ENCODE measurements at places on chromosomes 7 and 10. TPM values are rescaled to one million over a fixed set of nuclear protein-coding genes. Genes with fewer than 3 reads are reported as not detected.
A peak's percentile ranks its signal among the peaks of the same experiment; 100 is the strongest.

GRCh38 chr7:123460616-123461015, 73.8 kb downstream of the IQUB start:
- DNase-seq, result no peak

- DNase-seq, result no peak
Measured at GRCh38 chr10:98302741-98303365, 34.9 kb upstream of the LOXL4 start.

GRCh38 chr10:74927701-74928100, 101.3 kb downstream of the KAT6B start:
- DNase-seq, result no peak

DNA sequence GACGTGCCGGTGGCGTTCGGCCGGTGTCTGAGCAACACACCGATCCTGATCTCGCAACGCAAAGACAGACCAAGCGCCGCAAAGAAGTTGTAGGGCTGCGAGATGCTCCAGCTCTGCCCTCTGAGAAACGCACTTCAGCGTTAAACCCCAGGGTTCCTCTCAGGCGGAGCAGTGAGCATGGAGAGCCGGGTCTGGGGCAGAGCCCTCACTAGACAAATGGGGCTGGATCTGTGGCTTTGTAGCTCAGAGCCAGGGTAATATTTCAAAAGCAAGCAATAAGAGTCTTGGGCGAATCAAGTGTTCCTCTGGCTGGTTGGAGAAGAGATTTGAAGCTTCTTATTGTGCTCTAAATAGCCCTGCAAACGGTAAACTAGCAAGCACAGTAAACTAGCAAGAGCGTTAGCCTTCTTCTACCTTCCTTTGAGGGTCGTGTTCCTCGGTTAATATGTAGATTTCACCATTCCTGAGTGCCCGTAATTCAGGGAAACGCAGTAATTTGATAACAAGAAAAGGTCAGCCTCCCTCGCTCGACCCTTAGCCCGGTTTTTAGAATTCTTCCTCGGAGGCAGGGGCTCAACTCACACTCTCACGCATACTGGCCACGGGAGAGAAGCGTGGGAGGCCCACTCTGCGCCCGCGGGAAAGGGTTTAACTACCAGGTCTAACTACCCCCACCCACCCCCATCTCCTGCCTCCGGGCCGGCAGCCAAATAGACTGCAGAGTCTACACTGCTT, 6.7 kb downstream of the SKAP2 start:
- DNase-seq, result peak; percentile 69

- no peak for DNase-seq
Measured at GRCh38 chr7:66142334-66142733, 27.7 kb downstream of the CRCP start.

DNA sequence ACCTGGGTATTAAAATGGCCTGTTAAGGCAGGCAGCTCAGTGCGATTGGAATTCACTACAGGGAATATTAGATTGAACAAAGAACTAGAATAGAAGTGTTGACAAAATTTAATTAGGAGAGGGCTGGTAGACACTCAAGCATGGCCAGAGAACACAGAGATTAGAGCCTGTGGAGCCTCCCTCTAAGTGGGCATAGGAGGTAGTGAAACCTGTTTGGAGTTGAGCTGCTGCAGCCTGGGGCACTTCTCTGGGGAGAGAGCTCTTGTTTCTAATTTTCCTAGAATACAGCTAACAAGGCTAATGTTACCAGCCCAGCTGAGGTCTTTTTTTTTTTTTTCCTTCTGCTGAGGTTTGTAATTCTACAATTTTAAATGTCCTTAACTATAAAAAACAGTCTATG, 46.4 kb downstream of the TMEM168 start:
- DNase-seq, result no peak

- no peak for DNase-seq
Measured at GRCh38 chr10:24969841-24970281, 17.5 kb upstream of the PRTFDC1 start.

- no peak for DNase-seq
Measured at GRCh38 chr7:130425796-130426195, 15.0 kb downstream of the CEP41 start.

DNA sequence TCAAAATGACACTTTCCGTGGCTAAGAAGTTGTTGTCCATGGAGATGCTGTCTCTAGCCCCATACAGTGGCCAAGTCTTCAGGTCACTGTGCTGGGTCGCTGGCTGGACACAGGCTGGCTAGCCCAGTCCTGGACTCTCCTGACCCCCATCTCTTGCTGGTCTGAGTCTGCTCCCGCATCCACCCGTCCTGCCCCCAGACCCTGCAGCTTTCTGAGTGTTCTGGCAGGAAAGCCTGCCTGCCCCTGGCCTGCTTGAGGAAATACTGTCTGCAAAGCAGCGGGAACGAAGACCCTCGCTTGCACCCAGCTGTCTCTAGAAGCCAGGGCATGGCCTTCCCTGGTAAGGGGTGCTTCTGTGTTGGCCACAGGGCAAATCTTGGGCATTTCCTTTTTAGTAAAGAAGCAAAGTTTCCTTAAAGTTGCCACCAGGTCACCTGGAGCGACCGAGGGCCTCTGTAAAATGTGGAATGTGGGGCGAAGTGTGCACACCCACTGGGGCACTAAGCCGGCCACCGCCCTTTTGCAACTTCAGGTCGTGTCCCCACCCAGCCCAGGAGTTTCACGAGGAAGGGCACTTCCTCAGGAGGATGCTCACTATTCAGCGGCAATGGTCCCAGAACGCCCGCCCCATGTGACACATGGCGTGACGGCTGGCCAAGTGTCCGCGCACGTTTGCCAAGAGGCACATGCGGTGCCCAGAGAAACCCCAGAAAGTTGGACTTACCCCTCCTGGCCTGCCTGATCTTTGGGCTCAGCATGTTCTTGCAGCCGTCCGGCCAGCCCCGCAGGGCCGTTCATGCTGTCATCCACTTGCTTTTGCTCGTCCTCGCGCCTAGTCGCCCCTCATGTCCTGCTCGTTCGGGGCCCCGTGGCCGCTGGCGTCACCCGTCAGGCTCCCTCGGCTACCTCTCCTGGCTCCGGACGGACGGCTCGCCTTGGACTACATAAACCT, 558 bp downstream of the ARHGAP22 start:
- no peak for DNase-seq

GRCh38 chr10:101770331-101771215, 5.3 kb downstream of the FGF8 start:
- DNase-seq, result no peak

The SPDYE18 gene
- total RNA-seq, result 0.60 TPM

- no peak for DNase-seq
Measured at GRCh38 chr7:106356-106755, 86.0 kb upstream of the FAM20C start.

GRCh38 chr7:151047976-151048815, at the start of gene ASIC3:
Gene ASIC3 (plus strand): TSS chr7:151048531. CDS start chr7:151048886, 355 bp downstream.
- DNase-seq, result no peak

The FAM25G gene
- 4.3 TPM for total RNA-seq

The TCTN3 gene
- 31.6 TPM for total RNA-seq

The C10orf143 gene
- total RNA-seq, result 10.4 TPM

- no peak for DNase-seq
Measured at GRCh38 chr10:49294731-49295130, 4.2 kb upstream of the C10orf71 start.

DNA sequence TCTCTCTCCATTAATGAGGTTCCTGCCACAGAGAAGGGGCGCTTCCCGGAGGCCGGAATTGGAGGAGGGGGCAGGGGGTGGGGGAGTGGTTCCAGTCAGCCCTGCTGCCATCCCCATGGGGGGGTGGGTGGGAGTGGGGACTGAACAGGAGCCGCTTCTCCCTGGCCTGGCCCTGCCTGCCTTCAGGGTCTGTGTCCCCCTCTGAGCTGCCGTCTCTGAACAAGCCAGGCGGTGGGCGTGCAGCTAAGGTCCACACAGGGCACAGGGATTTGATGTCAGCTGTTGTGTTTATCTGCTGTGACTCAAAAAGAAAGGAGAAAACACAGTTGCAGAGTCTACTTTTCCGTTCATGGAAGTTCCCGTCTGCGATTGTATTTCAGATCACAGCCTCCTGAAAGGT, 141.5 kb upstream of the PCBD1 start:
- no peak for DNase-seq

The TNPO3 gene
- total RNA-seq, result 43.6 TPM

The GPR85 gene
- 0.57 TPM for total RNA-seq

DNA sequence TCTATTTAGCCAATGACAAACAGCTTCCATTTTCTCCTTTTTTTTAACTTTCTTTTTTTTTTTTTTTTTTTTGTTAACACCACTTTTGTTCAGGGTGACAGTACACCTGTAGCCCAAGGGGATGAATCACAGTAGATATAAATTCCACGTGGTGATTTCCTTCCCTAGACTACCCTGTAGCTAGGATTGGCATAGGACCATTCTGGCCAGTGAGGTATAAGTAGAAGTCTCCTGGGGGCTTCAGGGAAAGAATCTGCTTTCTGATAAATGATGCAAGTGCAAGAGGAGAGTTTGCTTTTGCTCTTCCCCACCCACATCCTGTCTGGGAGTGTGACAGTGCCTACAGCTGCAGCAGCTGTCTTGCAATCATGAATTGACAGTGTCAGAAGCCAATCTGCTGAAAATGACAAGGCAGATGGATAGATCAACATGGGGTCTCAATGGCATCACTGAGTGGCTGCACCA, 63.2 kb upstream of the TOMM7 start:
- no peak for DNase-seq

- DNase-seq, result no peak
Measured at GRCh38 chr10:131726076-131726880, 174.5 kb upstream of the PPP2R2D start.

GRCh38 chr10:8874268-8874667, 819.8 kb downstream of the GATA3 start:
- no peak for DNase-seq

GRCh38 chr7:13826752-13827151, 162.7 kb downstream of the ETV1 start:
- no peak for DNase-seq

DNA sequence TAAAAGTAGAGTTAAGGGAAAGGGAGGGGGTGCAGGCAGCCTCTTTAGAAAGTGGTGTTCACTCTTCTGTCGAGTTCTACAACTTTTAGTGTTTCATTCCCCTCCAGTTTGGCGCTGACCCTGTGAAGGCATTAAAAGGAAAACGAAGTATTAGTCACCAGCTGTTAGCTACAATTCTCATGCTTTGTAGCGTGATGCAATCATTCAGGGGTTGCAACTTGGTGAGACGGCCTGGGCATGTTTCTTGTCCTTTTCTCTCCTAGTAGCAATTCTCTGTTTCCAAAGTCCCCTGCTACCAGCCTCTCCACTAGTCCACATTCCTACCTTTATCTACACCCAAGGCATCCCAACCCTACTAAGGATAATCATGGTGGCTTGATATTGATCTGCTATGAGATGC, 33.7 kb upstream of the DGKI start:
- DNase-seq, result no peak

DNA sequence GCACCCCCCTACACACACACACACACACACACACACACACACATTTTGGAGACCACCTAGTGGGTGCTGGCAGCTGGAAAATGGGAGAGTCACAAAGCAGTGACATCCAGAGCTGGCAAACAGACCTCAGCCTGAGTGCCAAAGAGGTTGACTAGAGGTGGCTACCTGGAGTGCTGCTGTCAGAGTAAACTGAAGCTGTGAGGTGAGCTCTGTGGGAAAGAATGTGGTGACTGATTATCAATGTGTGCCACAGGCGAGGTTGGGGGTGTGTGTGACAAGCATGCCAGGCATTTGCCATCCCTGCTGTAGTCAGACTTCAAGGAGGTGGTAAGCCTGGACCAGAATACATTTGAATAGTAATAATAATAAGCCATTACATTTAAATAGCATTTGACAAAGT, 120.6 kb downstream of the SLIT1 start:
- no peak for DNase-seq

The PTPN12 gene
- 92.1 TPM for total RNA-seq

- no peak for DNase-seq
Measured at GRCh38 chr7:130180571-130181262, 24.5 kb downstream of the TMEM209 start.

DNA sequence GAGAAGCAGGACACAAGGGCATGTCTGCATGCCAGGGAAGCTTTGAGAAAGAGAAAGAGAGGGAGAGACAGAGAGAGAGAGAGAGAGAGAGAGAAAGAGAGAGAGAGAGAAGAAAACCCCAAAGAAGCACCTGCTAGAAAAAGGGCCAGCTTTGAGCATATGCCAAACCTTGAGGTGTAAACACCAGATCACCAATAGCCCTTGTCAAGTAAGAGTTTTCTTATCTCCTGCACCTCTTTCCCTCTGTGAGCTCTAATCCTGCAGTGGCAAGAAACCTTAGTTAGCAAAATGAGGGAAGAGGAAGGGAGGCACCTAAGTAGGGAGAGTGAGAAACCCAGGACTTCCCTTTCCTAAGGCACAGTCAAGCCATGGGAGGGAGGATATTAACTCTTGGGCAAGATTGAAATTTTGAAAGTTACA, 11.3 kb upstream of the TRDMT1 start:
- DNase-seq, result no peak

The BUD23 gene
- total RNA-seq, result 61.2 TPM

The RBM48 gene
- 12.3 TPM for total RNA-seq

GRCh38 chr7:107909445-107909844, 18.5 kb downstream of the DLD start:
- no peak for DNase-seq

- no peak for DNase-seq
Measured at GRCh38 chr7:142776206-142776844, 5.6 kb downstream of the PRSS2 start.

- no peak for DNase-seq
Measured at GRCh38 chr7:100971111-100972001, 2.0 kb downstream of the MUC12 start.

DNA sequence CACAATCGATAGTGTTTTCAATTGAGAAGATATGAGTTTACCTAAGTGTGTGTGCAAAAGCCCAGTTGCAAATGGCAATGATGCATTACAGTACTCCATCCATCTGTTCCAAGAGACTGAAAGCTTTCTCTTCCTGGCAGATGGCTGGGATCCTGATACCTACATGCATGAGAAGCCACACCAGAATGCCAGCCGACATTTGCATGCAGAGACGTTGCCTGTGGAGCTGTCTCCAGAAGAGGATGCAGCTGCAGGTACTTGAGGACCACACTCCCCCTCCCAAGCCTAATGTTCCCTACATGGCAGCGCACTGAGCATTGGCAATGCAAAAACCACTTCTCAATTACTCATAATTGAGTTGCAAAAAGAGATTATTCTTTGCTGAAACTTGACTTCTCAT, 332.1 kb downstream of the WDR11 start:
- DNase-seq, result no peak

DNA sequence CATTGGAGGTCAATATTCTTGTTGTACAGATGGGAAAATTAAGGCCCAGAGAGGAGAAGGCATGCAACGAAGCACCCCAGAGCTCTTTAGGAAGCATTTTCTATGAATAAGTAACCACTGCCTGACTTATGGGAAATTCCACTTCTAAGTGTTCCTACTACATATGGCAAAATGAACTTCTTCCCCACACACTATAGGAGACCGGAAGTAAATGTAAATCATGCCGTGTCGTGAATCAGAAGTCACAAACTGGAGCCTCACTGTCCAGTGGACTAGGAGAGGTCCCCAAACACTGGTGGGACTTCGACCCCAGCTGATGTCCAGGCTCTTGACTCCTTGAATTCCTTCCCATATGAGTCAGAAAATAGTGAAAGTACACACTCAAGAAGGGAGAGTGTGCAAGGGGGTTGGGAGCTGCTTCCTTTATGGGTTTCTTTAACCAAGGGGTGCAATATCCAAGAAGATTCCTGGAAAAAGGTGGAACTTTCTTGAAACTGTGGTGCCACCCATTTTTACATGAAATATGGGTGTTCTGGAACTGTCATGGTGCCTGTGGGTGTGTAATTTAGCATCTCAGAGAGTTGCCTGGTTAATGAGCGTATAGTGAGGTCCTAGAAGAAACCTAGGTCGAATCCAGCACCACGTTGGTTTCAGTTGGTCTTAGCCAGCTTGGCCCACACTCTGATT, 6.7 kb downstream of the RASSF4 start:
- no peak for DNase-seq

- DNase-seq, result no peak
Measured at GRCh38 chr7:40542982-40543741, 408.4 kb downstream of the SUGCT start.

GRCh38 chr7:158329014-158329610, 258.5 kb downstream of the PTPRN2 start:
- no peak for DNase-seq

Data from mucosa of descending colon (tissue), 3 donors.